C1 segment of cervical spinal cord (tissue), 14 donors: ENCODE measurements at places on chromosomes 4 and X.

GRCh38 chr4:142088906-142089305 is 452.5 kb downstream of the IL15 start:
- no peak for DNase-seq

DNA sequence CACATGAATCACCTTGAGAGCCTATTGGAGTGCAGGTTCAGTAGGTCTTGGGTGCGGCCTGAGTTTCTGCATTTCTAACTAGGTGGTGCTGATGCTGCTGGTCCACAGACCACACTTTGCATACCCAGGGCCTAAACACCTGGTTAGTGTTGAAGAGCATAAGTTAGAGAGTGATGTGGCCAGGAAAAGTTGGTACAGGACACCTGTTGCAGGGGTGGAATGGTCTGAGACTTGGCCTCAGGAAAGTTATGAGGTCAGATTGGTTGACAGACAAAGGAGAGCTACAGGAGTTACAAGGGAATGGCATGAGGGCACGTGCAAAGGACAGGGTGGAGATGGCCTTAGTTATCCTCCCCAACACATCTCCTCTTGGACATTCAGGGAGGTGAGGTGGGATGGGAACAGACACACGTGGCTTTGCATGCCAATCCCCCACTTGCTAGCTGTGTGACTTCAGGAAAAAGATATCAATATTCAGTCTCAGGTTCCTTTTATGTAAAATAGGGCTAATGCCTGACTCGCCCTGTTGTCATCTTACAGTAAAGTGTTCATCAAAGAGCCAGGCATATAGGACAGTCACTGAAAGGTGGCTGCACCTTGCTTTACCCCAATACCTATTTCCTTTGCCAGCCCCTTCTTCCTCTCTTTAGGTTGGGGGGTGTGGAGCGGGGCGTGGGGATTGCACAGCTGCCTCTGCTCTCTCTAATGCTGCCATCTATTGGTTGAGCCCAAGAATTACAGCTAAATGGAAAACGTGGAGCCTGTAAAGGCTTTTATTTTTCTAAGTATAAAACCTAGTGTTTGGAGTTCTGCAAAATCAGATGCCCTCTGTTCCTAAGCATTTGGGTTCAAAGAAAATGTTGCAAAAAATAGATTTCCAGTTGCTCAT is 47.5 kb downstream of the ATG4A start:
- no peak for DNase-seq

DNA sequence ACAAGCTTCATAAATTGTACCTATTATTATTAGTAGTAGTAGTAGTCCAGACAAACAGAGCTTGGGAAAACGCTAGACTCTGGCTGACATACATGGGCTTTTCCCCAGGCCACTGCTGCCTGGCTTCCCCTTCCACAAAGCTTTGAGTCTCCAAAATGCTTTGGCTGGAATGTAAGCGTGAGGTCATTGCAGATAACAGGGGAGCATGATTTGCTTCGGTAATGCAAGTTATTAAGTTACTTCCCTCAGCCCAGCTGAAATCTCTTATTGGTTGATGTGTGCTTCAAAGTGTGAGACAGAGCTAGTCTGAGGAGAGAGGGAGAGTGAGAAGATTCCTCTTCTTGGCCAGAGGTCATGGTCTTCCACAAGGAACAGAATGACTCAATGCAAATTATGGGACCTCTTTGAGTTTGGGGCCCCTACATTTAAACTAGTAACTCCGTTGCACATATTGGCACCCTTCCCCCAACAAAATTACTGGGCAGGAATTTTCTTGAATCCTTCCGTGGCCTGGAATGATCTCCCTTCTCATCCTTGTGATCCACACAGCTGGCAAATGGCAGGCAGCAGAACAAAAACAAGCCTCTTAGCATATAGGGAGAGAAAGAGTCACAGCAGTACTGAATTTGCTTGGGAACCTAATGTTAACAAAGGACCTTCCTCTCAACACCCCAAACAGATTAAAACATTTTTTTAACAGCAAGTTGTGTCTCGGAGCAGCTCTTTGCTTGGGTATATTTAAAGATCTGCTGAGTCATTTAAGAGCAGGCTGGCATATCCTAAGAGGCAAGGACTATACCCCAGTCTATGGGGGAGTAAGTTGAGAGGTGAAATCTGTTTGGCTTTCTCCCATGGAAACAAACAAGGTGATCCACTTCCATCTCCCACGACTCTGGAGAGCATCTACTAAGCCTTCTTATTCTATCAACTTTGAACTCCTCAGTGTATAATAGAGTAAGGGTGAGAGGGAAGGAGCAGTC is 19.9 kb downstream of the AR start:
- DNase-seq = no peak

DNA sequence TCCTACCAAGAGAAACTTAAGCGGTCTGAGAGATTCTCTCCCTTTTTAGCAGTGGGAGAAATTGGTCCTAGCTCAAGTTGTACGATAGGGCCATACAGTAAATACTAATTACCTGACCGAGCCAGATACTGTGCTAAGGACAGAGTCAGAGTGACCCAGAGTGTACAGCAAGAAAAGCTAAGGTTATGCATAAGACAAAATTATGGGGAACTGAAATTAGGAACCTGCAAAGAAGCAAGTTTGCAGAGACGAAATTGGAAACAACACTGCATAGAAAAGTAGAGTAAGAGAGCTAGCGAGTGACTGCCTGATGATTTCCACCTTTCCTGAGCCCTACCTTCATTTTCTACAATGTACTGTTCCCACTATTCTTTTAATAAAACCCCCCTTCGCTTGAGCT is 278.1 kb downstream of the NKX6-1 start:
- no peak for DNase-seq

GRCh38 chrX:479273-479981 is 92.7 kb upstream of the PPP2R3B start:
- no peak for DNase-seq

- DNase-seq = no peak
Measured at GRCh38 chr4:175970724-175971123, 94.9 kb upstream of the WDR17 start.

DNA sequence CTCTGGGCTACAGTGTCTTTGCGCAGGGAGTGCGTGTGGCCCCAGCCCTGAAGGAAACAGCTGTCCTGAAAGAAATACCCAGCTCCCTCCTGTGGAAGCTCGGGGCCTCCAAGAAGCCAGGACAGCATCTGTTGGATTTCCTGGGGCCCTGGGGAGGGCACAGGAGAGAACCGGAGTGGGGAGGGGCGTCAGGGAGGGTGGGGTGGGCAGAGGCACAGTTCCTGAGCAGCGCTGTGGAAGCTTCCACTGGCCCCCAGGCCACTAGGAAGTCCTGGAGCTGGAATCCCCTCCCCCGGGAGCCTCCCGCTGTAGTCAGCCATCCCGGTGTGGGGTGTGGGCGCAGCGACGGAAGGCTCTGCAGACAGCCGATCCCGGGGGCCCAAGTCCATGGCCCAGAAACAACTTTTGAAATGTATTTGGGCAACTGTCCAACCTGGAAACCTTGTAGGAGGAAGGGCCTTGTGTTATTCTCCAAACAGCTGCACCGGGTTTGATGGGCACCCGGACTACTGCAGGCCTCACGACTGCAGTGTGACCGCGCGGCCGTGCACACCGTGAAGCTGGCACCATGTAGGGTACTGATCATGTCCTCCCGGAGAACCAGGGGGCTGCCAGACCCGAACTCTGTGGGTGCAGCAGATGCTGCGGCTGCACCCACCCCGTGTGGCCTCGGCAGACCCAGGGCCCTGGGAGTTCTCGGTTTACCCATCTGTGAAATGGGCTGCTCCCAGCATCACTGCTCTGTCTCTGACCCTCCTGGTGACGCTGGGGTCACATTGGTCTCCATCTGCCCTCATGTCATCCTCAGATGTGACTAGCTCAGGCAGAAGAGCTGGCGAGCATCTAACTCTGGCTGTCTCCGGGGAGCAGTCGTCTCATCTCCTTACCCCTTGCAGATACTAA is 68.5 kb upstream of the HMX1 start:
- no peak for DNase-seq

DNA sequence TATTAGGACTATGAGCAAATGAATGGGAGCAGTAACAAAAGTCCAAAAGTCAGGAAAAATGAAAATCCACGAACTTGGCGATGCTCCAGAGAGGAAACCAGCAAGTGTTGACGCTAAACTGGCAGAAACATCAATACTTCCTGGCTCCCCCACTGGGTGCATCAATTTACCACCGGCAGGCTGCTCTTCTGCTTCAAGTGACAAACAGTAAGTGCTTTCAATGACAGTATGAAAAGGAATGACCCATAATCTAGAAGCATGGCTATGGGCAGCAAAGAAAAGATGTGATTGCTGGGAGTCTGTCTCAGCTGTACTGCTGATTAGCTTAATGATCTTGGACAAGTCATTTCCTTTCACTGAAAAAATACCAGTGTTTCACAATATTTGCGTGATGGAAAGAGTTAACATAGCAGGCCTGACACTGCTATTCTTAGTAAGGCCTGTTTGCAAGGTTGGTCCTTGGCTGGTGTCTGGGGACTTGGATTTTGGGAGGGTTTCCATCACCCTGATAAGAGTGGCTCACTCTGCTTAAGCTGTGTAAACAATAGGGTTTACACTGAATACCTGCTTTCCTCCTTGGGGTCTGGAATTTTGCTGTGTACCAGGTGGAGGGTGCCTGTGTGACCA is 8.7 kb downstream of the ATP11C start:
- no peak for DNase-seq

GRCh38 chr4:2256781-2257191 is 5.1 kb downstream of the MXD4 start:
- DNase-seq = no peak

DNA sequence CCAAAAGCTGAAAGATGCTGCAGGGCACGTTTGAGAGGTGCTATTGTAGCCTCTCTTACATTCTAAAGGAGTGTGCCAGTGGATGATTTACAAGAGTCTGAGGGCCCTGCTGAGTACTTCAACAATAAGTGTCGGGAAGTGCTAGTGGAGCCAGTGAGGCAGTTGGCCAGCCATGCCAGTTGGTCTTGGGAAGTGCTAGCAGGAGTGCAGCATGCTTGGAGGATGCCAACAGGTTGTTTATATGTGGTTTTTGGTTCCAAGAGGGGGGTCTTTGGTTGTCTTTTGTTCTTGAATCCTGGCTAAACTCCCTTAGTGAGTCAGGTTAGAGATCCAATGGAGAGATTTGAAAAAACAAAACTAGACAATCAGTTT is 335.3 kb downstream of the PABPC4L start:
- no peak for DNase-seq

DNA sequence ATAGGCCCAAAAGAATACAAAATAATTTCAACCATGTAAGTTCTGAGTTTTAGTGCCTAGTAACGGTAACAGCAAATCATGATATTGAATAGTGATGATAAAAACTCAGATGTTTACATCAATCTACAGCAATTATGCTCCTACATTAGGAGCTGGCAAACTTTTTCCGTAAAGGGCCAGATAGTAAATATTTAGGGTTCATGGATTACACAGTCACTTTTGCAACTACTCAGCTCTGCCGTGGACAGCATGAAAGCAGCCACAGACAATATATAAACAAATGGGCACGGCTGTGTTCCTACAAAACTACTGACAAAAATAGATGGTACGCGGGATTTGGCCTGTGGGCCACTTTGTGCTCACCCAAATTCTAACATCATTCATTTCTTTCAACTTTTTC is 167.8 kb upstream of the NAP1L5 start:
- DNase-seq = no peak

DNA sequence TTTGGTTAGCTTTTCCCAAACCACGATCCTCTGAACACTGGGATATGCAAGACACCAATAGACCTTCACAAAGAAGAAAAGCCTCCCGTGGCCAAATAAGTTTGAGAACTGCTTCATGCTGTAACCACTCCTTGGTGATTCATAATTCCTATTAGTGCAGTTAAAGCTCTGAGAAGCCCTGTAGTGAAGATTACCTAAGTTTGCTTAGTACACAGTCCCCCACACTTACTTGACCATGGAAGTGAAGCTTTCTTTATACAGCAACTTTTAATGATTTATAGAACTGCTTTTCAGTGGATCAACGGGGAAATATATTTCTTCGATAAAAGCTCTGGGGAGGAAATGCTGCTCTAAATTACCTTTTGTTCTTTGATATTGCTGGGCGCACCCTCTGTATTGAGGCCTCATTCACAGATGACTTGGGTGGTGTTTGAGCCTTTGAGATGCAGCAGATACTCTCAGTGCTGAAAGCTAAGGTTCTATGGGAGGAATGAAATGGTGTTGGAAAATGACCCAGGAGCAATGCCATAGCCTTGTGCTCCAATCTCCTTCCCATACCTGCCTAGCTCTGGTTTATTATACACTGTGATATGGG is 67.4 kb downstream of the CBLL2 start:
- DNase-seq = no peak

DNA sequence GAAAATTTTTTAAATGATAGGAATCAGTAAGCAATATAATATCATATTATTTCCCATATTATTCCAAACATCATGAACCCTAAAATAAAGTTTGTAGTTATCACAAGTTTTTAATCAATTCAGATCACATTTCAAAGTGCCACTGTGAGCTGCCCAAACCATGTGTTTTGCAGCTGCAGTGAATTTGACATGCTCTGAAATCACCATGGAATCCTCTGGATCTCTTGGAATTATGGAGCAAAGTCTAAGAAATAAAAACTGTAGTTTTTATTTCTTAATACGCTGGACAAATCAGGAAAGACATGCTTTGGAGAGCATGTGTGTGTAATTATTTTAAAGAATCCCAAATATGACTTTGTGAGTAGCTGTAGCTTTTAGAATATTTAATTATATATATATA is 262.7 kb downstream of the ANKRD50 start:
- DNase-seq = no peak

DNA sequence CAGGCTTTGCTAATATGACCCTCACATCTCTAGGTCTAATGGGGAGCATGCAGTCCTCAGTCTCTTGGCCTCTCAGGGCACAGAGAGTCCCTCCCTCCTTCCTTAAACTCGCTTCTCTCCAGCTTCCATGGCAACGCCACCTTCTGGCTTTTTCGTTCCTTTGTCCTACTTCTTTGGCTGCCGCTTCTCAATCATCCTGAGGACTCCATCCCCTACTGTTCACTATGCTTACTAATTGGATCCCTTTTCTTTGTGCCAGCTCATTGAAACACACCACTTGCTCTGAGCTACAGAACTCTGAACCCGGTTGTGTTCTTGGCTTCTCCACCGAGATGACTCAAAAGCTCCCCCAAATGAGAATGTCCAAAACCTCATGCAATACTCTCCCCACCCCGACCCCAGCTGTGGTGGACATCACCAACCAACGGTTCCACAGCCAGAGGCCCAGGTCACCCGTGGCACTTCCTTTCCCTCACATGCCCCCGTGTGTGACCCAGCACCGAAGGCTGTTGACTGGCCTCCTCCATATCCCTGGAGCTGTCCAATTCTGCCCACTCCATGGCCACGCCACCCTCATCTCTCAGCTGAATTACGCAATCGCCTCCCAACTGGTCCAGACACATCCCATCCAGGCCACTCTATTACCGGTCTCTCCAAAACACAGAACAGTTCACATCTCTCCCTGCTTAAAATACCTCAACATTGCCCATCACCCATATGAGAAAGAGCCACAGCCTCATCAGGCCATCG is 34.7 kb downstream of the CRMP1 start:
- no peak for DNase-seq

GRCh38 chr4:80008971-80009370 is 64.1 kb downstream of the ANTXR2 start:
- DNase-seq = no peak
